ENCODE measurements at places on chromosomes 3 and 15. TPM values are rescaled to one million over a fixed set of nuclear protein-coding genes. Genes with fewer than 3 reads are reported as not detected.

DNA sequence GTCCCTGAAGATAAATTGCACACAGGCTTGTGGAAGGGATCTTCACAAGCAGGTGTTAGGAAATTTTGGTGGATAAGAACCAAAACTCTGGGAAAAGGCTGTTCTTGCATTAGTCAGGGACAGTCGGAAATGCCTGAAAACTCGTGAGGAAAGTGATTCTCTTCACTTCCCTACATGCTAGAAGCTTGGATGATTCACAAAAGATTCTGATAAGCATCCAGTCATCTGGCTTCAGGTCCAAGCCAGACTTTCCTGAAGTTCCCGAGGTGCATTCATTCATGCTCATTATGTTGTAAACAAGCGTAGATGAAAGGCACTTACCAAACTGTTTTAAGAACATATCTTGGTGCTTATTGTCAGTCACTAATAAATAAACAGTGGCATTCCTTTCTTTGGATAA is 1028.7 kb downstream of the NTRK3 start:
- no peak for DNase-seq

GRCh38 chr15:66496951-66497501 is 536 bp downstream of the SNAPC5 start:
- peak; percentile 57 for DNase-seq

DNA sequence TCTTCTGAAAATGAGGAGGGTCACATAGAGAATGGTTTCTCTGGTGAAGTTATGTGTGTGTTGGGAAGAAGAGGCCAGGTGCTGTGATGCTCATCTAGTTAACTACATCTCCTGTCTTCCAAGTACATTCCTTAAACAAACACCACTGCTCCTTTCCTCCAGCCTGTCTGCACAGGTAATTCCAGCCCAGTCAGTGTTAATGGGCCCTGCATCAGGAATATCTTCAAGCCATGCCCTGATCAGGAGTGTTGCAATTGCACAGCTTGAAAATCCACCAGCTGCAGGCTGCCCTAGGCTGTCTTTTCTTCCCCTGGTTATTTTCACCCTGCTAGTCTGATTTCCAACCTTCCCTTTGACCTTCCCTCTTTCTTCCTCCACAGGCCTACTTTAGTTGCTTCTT is 41.9 kb upstream of the LMOD3 start:
- DNase-seq, result no peak

DNA sequence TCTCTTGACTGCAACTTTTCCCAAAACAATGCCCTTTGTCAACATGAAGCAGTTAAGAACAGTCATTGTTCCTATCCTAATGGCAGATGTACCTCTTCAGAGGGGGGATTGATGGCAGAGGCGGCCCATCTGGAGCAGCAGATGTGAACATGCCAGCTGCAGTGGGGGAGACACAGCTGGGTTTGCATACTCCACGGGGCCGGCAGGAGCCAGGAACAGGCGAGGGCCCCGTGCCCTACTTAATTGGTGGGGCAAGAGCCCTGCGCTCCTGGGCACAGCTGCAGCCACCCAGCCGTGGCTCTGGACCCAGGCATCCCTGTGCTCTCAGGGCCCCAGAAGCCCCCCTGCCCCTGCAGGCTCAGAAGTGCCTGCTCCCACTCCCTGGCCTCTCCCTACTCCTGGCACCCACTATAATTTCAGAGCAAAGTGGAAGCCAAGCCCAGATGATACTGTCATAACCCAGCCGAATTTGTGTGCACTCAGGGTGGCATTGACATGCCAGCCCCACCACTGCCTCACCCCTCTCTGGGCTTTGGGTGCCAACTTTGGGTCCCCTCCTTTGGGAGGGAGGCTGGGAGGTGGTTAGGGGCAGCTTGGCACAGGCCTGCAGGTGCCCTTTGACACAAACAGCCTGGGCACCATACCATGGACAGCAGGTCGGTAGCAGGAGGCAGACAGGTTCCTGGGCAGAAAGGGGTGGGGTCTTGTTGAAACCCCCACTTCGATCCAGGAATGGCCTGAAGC is 34.6 kb downstream of the ROPN1B start:
- DNase-seq, result no peak

SERINC4 gene
- total RNA-seq, result 0.14 TPM

SOX14 gene
- total RNA-seq, result 0.29 TPM

SAXO2 gene
- 5.8 TPM for total RNA-seq
